Heart left ventricle (tissue), 16 donors: ENCODE measurements at places on chromosomes 2 and 18. TPM values are rescaled to one million over a fixed set of nuclear protein-coding genes. Genes with fewer than 3 reads are reported as not detected.
A peak's percentile ranks its signal among the peaks of the same experiment; 100 is the strongest.

DNA sequence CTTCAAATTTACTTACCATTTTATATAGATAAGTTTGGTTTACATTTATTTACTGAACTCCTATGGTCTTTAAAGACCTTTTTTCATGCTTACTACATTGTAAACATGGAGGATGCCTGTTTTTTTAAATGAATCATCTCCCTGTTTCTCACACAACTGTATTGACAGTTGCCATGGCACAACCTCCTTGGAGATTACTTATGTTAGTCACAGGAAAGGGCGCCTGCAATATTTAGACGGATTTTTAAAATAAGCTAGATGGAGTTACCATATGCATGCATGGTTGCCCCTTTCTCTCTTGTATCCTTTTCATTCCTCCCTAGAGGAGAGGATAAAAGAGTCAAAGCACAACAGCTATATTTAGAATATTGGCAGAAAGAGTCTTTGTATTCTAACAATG, 34.8 kb upstream of the CCDC102B start:
- H3K4me3 ChIP-seq, result no peak overlapping the region
- no peak overlapping the region for H3K27ac ChIP-seq
- no peaks in the 10 kb centered on the region for H3K4me1 ChIP-seq
- H3K27me3 ChIP-seq, result no peaks in the 10 kb centered on the region
- H3K36me3 ChIP-seq, result no peaks in the 10 kb centered on the region

- H3K4me1 ChIP-seq, result no peaks in the 10 kb centered on the region
- H3K27ac ChIP-seq, result no peak overlapping the region
- H3K4me3 ChIP-seq, result no peak overlapping the region
- H3K27me3 ChIP-seq, result no peaks in the 10 kb centered on the region
Measured at GRCh38 chr2:95058989-95059641, 33.6 kb downstream of the MAL start.

DNA sequence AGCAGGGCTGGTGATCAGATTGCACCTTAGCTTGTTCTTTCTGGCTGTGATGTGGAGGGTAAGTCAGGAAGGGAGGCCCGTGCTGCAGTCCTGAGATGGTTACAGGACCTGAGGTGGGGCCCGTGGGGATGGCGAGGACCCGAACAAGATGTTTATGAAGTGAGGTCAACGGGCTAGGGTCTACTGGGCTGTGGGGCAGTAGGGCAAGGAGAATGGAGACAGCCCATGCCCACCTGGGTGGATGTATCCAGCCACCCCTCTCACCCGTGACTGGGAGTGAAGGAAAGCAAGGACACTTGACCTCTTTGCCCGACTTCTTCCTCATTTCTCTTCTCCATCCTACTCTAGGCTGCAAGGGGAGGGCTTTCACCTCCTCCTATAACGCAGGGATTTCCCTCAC, 18.0 kb downstream of the PTMA start:
- H3K27me3 ChIP-seq, result no peaks in the 10 kb centered on the region
- H3K4me3 ChIP-seq, result no peak overlapping the region
- no peaks in the 10 kb centered on the region for H3K36me3 ChIP-seq
- DNase-seq, result no peak
- H3K4me1 ChIP-seq, result no peaks in the 10 kb centered on the region
- no peak overlapping the region for H3K27ac ChIP-seq

DNA sequence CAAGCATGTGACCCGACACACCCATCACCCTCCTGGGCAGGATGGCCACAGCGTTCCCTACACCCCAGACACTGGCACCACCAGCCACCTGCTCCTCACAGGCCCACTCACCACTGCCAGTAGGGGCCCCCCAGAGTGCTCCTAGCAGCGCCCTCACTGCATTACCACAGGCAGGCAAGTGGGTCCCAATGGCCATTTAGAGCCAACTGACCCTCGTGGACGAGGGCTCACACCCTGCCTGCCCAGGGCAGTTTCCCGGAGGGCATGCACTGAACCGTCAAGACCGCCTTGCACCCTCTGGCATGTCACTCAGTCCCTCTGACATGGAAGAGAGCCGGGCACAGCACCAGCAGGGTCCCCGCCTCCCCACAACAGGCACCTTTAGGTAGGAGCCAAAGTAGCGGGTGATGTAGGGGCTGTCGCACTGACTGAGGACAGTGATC, 7.3 kb downstream of the STK25 start:
- no peak overlapping the region for H3K4me3 ChIP-seq
- H3K27me3 ChIP-seq, result no peaks in the 10 kb centered on the region
- peaks cover 61% of the 10 kb centered on the region for H3K36me3 ChIP-seq
- no peak overlapping the region for H3K27ac ChIP-seq
- DNase-seq, result no peak

DNA sequence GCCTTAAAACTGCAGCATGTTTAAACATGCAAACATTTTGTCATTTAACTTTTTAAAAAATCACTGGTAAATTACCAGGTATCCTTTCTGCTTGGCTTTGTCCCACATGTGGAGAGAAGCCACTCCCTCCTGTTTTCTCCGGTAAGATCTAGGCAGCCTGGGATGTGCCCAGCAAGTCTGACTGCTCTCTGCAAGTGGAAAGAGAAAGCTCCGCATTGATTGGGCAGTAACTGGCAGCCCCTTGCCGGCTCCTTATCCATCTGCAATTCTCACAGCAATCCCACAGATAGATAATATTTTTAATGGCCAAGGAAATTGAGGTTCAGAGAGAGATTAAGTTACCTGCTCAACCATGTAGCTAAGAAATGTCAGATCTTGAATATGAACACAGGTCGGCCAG, 136.1 kb downstream of the TMEM200C start:
- H3K27ac ChIP-seq, result no peak overlapping the region
- H3K27me3 ChIP-seq, result peaks cover 14% of the 10 kb centered on the region
- no peaks in the 10 kb centered on the region for H3K36me3 ChIP-seq
- no peak overlapping the region for H3K4me3 ChIP-seq
- no peaks in the 10 kb centered on the region for H3K4me1 ChIP-seq

DNA sequence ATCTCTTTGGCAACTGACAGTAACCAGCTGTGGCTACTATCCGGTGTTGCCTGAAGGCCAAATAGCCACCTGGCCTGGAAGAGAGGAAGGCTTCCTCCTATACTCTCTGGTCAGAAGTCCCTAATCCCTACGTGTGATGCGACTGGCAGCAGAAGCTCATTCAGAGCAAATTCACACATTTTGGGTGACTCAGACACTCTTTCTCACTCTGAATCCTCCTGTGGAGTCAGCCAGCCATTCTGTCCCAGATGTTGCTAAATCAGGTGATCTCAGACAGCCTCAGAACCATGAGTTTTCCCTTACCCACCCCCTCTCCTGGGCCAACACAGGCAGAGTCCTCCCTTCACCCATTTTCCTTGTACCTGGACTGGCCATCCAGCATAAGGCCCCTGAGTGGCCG, 34.7 kb downstream of the CFAP53 start:
- no peak overlapping the region for H3K4me3 ChIP-seq
- no peaks in the 10 kb centered on the region for H3K27me3 ChIP-seq
- H3K4me1 ChIP-seq, result no peaks in the 10 kb centered on the region
- no peak overlapping the region for H3K27ac ChIP-seq
- no peaks in the 10 kb centered on the region for H3K36me3 ChIP-seq
- no peak for DNase-seq

- H3K4me3 ChIP-seq, result peak overlapping the region; percentile 79
- H3K4me1 ChIP-seq, result peaks cover 42% of the 10 kb centered on the region
- H3K27me3 ChIP-seq, result no peaks in the 10 kb centered on the region
Measured at GRCh38 chr18:32469691-32470459, 807 bp downstream of the GAREM1 start.

DNA sequence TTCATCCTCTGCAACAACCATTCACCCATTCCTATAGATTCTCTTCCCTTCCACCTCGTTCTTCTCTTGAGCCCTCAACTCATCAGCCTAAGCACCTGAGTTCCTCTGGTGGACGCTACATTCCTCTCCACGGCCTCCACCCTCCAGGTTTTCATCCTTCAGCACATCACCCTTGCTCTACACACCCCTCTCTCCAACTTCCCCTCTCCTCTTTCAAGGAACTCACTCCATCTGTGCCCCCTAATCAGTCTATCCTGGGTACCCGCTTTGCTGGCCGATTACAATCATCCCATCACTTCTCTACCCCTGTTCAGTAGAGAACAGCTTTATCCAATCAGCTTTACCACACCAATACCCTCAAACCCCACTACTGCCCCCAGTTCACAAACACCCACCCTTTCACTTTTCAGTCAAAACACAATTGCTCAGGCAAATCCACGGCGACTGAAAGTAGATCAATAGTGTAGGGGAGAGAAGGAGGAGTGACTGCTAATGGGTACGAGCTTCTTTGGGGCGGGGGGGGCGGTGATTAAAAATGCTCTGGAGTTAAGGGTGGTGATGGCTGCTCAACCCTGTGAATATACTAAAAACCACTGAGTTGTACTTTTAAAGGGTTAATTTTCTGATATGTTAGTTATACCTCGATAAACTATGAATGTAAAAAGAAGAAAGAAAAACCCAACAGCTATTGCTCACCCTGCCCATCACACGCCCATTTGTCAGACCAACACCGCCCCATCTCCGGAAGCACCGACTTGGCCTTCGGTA, 857 bp downstream of the DYM start:
- H3K27ac ChIP-seq, result peak overlapping the region; percentile 89
- H3K27me3 ChIP-seq, result no peaks in the 10 kb centered on the region
- no peaks in the 10 kb centered on the region for H3K36me3 ChIP-seq
- no peak for DNase-seq
- peak overlapping the region; percentile 88 for H3K4me3 ChIP-seq

GRCh38 chr2:121189661-121190381, 95.2 kb downstream of the TFCP2L1 start:
- H3K36me3 ChIP-seq, result no peaks in the 10 kb centered on the region
- no peaks in the 10 kb centered on the region for H3K4me1 ChIP-seq
- DNase-seq, result no peak
- no peaks in the 10 kb centered on the region for H3K27me3 ChIP-seq
- no peak overlapping the region for H3K27ac ChIP-seq
- H3K4me3 ChIP-seq, result no peak overlapping the region

Gene SPEG
- total RNA-seq, result 93.6 TPM

Gene AKAIN1
- not detected for total RNA-seq

Gene IL1R2
- not detected for total RNA-seq
